Hepatocyte (in vitro differentiated cells): ENCODE measurements at places on chromosomes 11 and 22. TPM values are rescaled to one million over a fixed set of nuclear protein-coding genes. Genes with fewer than 3 reads are reported as not detected.

Gene DDX6
- 111 and 122 TPM in 2 replicates for total RNA-seq

Gene SLC1A2
- 0.84 and 2.9 TPM in 2 replicates for total RNA-seq

Gene BIK
- total RNA-seq = 2.0 and 10.6 TPM in 2 replicates

Gene ZW10
- total RNA-seq = 19.5 and 22.3 TPM in 2 replicates

Gene NRXN2
- total RNA-seq = 0.28 and 0.83 TPM in 2 replicates

Gene CCDC116
- total RNA-seq = 0.20 and 0.30 TPM in 2 replicates

Gene OR8G1
- total RNA-seq = not detected in 2 replicates

Gene SEC14L6
- total RNA-seq = 0.07 and 0.36 TPM in 2 replicates

Gene KDM4E
- total RNA-seq = not detected in 2 replicates

Gene UBASH3B
- total RNA-seq = 5.2 and 11.1 TPM in 2 replicates

Gene SLC25A17
- total RNA-seq = 15.6 and 20.5 TPM in 2 replicates

Gene DNAJC24
- 13.6 and 19.1 TPM in 2 replicates for total RNA-seq

Gene LBHD1
- total RNA-seq = 5.4 and 11.2 TPM in 2 replicates

Gene BTG4
- not detected in 2 replicates for total RNA-seq

Gene VSIG10L2
- not detected in 2 replicates for total RNA-seq

Gene MYO7A
- total RNA-seq = 6.4 and 9.8 TPM in 2 replicates

Gene PRODH
- 27.2 and 27.9 TPM in 2 replicates for total RNA-seq

Gene SCUBE1
- total RNA-seq = 0.96 and 2.1 TPM in 2 replicates

Gene TRIM51
- total RNA-seq = not detected in 2 replicates

Gene MRGPRF
- 6.5 TPM in 2 replicates for total RNA-seq

Gene JHY
- total RNA-seq = 2.0 and 2.8 TPM in 2 replicates

Gene TMPRSS5
- total RNA-seq = 0.20 TPM in 1 of 2 replicates, not detected in the other

Gene OR51B5
- 0.20 TPM in 1 of 2 replicates, not detected in the other for total RNA-seq

Gene RPS6KA4
- total RNA-seq = 31.3 and 35.9 TPM in 2 replicates

Gene LARGE2
- total RNA-seq = 4.3 and 4.7 TPM in 2 replicates

Gene CARNS1
- 0.92 and 2.4 TPM in 2 replicates for total RNA-seq

Gene ATL3
- 30.1 and 36.2 TPM in 2 replicates for total RNA-seq

Gene TSPAN32
- 1.5 and 5.0 TPM in 2 replicates for total RNA-seq

Gene DCHS1
- 8.5 and 15.2 TPM in 2 replicates for total RNA-seq

Gene POU2AF1
- 0.08 and 0.23 TPM in 2 replicates for total RNA-seq

Gene LUZP2
- 7.9 and 8.0 TPM in 2 replicates for total RNA-seq

Gene CLMP
- 59.4 and 75.1 TPM in 2 replicates for total RNA-seq

Gene OR56A1
- 0.07 and 0.08 TPM in 2 replicates for total RNA-seq

Gene POU2AF3
- total RNA-seq = 2.5 and 3.6 TPM in 2 replicates

Gene CCDC87
- total RNA-seq = 0.36 and 0.53 TPM in 2 replicates

Gene PIWIL4
- total RNA-seq = 2.4 and 3.1 TPM in 2 replicates

Gene C11orf97
- total RNA-seq = not detected in 2 replicates

Gene NOX4
- 12.7 and 20.7 TPM in 2 replicates for total RNA-seq

Gene PNPLA5
- total RNA-seq = 0.57 TPM in 1 of 2 replicates, not detected in the other

Gene SMC1B
- total RNA-seq = not detected in 2 replicates

Gene SLC17A6
- not detected in 2 replicates for total RNA-seq

Gene OR4C16
- total RNA-seq = not detected in 2 replicates

Gene ZNF214
- total RNA-seq = 3.3 and 5.0 TPM in 2 replicates

Gene TRIM77
- total RNA-seq = not detected in 2 replicates

Gene PRG3
- not detected in 2 replicates for total RNA-seq

Gene C22orf39
- 26.4 and 29.5 TPM in 2 replicates for total RNA-seq
